ENCODE measurements at places on chromosomes 13 and 19.

DNA sequence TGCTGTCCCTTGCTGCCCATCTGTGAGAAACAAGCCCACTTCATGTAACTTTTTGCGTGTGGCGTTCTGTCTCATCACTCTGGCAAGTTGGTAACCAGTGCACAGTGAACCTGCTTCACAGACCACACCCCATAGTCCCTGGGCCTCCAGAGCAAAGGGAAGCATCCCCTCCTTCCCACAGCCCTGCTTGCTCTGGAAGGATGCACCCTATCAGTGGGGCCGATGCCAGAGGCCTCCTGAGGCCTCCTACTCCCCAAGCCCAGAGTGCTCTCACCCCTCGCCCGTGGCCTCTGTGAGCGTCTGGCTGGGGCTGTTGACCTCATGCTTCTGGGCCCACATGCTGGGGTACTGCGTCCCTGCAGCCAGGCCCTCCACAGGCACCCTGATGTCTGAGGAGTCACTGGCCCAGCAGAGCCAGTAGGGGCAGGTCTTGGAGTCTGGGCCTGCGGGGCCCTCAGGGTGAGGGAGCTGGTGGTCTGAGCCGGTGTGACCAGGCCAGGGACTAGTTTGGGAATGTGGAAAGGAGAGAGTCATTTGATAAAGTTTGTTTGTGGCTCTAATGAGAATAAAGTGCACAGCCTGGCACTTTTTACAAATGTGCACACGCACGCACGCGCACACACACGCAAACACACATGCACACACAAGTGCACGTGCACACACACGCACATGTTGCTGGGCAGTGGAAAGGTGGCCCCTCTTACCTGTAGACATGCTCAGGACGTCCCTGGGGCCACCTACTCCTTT lies 5.1 kb downstream of the TMEM86B start:
- no peak for DNase-seq

- DNase-seq, result no peak
These were observed 16.8 kb upstream of the LYPD3 start for GRCh38 chr19:43482193-43482592.

DNA sequence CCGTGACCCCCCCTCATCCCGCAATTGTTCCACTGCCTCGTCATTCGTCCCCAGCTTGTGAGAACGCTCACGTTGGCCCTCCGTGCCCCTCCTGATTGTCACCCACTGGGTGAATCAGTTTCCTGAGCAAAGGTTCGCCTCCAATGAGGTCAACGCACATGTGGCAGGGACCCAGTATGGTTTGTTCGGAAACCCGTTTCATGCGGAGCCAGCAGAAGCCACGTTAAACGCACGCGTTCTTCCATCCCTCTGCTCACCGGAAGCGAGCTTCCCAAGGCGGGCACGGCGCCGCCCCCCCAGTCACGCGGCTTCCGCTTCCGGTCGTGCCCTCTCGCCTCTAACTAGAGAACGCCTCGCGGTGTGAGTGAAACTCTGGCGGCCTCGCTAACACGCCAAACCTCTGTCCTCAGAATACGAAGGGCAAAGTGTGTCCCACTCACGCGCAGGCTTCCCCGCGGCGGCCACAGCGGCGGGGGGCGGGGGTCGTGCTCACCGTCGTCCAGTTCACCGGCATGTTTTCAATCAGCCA lies 18.0 kb upstream of the CFAP97D2 start:
- no peak for DNase-seq

GRCh38 chr13:40189898-40190630 lies 476.4 kb downstream of the FOXO1 start:
- DNase-seq, result no peak
